ENCODE measurements at places on chromosomes 12 and 14.

- no peak for DNase-seq
These were observed 96.7 kb downstream of the ETV6 start for GRCh38 chr12:11746024-11746771.

DNA sequence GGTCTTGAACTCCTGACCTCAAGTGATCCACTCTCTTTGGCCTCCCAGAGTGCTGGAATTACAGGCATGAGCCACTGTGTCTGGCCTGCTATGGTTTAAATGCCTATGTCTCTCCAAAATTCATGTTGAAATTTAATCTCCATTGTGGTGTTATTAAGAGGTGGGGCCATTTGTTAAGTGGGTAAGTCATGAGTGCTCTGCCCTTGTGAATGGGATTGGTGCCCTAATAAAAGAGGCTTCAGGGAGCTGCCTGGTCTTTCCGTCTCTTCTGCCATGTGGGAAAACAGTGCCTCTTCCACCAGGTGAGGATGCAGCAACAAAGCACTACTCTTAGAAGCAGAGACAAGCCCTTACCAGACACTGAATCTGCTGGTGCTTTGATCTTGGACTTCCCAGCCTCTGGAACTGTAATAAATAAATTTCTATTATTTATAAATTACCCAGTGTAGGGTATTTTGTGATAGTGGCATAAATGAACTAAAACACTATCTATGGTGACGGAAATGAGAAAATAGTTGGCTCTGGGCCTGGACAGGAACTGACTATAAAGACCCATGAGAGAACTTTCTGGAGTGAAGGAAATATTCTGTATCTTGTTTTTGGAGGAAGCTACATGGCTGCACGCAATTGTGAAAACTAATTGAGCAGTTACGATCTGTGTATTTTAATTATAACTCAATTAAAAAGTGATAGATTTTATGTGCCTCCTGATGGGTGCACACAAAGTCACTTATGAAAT, 12.1 kb upstream of the ATP23 start:
- no peak for DNase-seq

DNA sequence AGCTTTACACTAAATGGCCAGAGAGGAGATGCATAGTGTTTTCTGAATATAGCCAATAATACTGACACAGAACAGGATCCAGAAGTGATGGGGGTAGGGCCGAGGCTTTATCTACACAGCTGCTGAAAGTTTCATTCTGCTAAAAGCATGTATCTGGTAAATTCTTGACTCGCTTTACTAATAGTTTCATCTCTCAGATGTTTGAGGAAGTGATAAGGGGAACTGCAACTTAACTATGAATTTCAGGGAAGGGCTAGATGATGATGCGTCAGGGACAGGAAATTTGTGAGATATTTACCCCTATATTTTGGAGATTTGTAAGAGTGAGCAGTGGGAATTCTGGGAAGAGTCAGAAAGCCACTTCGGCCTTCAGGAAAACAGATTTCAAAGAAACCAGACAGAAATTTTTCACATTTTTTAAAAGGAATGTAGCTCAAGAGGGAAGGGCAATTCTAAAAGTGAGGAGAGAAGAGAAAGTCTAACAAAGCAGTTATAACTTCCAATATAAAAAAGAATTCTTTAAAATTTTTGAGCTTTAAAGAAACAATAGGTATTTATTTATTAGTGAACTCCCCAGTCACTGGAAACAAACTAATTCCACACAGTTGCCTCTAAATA, 243.1 kb downstream of the BCAT1 start:
- DNase-seq, result no peak

- no peak for DNase-seq
These were observed 25.9 kb upstream of the SRSF5 start for GRCh38 chr14:69741055-69741454.

DNA sequence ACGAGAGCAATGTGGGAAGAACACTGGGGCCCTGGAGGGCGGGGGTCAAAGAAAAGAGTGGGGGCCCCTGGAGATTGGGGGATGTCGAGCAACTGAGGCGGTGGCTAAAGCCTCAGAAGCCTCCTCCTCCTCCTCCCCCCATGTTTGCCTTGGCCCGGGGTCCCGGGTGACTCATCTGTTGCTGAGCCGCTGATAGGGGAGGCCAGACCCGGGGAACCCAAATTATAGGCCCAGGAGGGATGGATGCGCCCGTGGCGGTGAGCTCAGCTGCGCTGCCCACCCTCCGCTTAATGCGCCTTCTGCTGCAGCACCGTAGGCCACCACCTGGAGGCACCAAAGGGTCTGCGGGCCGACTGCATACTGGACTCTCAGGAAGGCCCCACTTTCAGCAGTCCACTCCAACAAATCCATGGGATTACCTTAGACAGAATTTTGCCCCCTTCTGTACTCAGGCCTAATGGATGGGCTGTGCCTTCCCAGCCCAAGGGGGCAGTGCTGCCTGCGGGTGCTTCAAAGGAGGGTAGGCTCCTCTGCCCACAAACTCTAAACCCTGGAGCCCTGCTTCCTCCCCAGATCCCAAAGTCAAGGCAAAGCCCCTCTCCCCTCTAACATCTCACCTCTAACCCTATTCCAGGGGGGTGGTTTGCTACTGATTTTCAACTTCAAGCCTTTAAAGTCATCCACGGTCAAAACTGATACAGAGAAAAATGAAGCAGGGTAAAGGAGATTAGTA, 2.6 kb upstream of the WNT10B start:
- DNase-seq, result no peak
